CD4-positive, CD25-positive, alpha-beta regulatory T cell (primary cell): ENCODE measurements at places on chromosomes 16 and 17. TPM values are rescaled to one million over a fixed set of nuclear protein-coding genes. Genes with fewer than 3 reads are reported as not detected.
A peak's percentile ranks its signal among the peaks of the same experiment; 100 is the strongest.

Gene GLOD4
- 65.0 TPM for total RNA-seq

Gene CDRT15
- total RNA-seq, result not detected

Gene ATP1B2
- total RNA-seq, result not detected

DNA sequence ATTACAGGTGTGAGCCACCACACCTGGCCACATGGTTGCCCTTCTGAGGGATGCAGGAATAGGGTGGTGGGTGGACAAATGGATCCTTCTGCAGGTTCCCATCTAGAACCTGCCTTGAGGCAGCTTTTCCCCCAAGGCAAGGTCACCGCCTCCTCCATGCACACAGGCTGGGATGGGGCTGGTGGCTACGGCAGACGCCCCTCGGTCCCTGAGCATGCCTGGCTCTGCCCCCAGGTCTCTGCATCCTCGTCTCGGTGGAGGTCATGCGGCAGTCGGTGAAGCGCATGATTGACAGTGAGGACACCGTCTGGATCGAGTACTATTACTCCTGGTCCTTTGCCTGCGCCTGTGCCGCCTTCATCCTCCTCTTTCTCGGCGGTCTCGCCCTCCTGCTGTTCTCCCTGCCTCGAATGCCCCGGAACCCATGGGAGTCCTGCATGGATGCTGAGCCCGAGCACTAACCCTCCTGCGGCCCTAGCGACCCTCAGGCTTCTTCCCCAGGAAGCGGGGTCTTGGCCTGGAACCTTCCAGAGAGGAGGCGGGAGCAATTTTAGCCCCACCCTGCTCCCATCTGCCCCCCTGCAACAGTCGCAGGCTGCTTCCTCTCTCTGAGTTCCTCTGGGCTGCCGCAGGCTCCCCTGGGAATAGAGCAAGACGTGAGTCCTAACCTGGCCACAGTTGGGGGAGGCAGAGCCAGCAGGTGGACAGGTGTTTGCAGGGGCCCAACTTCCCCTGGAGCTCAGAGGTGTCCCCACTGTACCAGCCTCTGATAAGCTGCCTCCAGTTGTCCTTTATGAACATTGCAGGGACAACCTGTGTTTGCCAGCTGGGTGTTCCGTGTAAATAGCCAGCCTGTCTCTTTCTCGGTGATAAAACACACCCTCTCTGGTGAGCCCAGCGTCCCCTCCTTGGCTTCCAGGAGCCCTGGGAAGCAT is 11.7 kb downstream of the CACNG1 start:
- no peaks in the 10 kb centered on the region for H3K27me3 ChIP-seq
- H3K4me3 ChIP-seq, result no peak overlapping the region
- no peak overlapping the region for H3K27ac ChIP-seq
- no peaks in the 10 kb centered on the region for H3K36me3 ChIP-seq

GRCh38 chr17:29070781-29071180 is 27.8 kb downstream of the PIPOX start:
- H3K4me1 ChIP-seq, result no peaks in the 10 kb centered on the region
- no peak overlapping the region for H3K27ac ChIP-seq
- H3K27me3 ChIP-seq, result no peaks in the 10 kb centered on the region

DNA sequence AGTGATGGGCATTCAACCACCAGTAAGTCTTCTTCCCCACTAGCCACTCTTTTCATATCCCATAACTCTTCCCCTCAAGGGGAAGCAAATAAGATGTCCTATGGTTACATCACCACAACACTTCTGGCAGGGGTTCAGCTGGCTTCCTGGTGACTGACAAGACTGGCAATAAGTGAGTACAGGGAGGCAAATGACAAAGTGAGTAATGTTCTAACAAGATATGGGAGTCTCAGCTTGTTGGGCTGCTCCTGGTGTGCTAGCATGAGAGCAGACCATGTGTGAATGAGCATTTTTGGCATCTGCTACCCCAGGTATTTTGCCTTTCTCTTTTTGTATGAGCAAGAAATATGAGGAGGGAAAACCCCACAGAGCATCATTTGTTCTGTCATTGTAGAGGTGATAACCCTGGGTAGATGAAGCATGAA is 9.9 kb downstream of the TMIGD1 start:
- no peak overlapping the region for H3K27ac ChIP-seq
- peaks cover 5% of the 10 kb centered on the region for H3K4me1 ChIP-seq
- DNase-seq, result no peak
- peaks cover 2% of the 10 kb centered on the region for H3K27me3 ChIP-seq
- H3K36me3 ChIP-seq, result no peaks in the 10 kb centered on the region

GRCh38 chr17:75032720-75033280 is 14.0 kb downstream of the ATP5PD start:
- peaks cover 48% of the 10 kb centered on the region for H3K4me1 ChIP-seq
- H3K27ac ChIP-seq, result peak overlapping the region; percentile 53
- DNase-seq, result no peak
- no peaks in the 10 kb centered on the region for H3K27me3 ChIP-seq

- H3K4me1 ChIP-seq, result peaks cover 71% of the 10 kb centered on the region
- peak overlapping the region; percentile 88 for H3K4me3 ChIP-seq
- peak; percentile 22 for DNase-seq
- no peaks in the 10 kb centered on the region for H3K27me3 ChIP-seq
- H3K36me3 ChIP-seq, result peaks cover 31% of the 10 kb centered on the region
Observed at GRCh38 chr17:80265205-80266068, 4.8 kb downstream of the RNF213 start.

- H3K27ac ChIP-seq, result no peak overlapping the region
- no peak overlapping the region for H3K4me3 ChIP-seq
- H3K4me1 ChIP-seq, result no peaks in the 10 kb centered on the region
- DNase-seq, result no peak
- no peaks in the 10 kb centered on the region for H3K27me3 ChIP-seq
Observed at GRCh38 chr16:12147681-12148080, 171.1 kb downstream of the SNX29 start.

- no peak for DNase-seq
- no peaks in the 10 kb centered on the region for H3K4me1 ChIP-seq
- no peak overlapping the region for H3K4me3 ChIP-seq
- H3K27me3 ChIP-seq, result no peaks in the 10 kb centered on the region
- no peak overlapping the region for H3K27ac ChIP-seq
- peaks cover 23% of the 10 kb centered on the region for H3K36me3 ChIP-seq
Observed at GRCh38 chr16:15708096-15708495, 58.1 kb downstream of the NDE1 start.

GRCh38 chr17:78895322-78895721 is 7.7 kb downstream of the CEP295NL start:
- peaks cover 8% of the 10 kb centered on the region for H3K4me1 ChIP-seq
- DNase-seq, result no peak
- H3K4me3 ChIP-seq, result no peak overlapping the region
- no peaks in the 10 kb centered on the region for H3K36me3 ChIP-seq
- no peak overlapping the region for H3K27ac ChIP-seq
- H3K27me3 ChIP-seq, result no peaks in the 10 kb centered on the region

DNA sequence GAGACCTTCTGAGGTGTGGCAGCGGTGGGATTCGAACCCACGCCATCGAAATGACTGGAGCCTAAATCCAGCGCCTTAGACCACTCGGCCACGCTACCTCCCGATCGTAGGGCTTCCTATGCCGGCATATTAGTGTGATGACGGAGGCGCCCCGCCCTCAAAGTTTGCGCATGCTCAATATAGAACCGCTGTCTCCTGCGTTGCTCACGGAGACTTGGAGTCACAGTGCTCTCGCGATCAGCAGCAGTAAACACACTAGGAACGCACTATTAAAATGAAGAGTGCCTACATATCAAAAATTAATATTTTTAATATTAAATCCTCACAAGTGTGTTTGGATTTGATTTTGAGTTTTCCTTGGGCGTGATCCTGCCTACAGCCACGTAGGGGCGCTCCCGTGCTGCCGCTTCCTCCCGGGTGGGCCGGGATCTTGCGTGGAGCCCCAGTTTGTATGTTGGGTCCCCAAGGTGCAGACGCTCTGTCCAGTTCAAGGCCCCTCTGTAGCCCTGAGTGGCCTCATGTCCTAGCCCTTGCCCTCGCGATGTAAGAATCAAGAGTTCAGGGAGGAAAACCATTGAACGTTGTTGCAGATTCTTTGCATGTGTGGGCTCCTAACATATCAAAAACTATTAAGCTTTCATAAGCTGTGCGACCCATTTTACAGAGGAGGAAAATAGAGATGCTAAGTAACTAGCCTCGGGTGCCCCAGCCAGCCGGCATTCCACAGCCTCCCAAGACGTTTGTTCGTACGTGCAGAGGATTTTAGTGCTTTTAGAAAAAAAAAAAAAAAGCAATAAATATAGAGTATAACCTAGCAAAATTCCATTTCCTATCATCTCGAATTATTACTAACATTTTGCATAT is 10.2 kb upstream of the EEF2K start:
- peaks cover 33% of the 10 kb centered on the region for H3K4me1 ChIP-seq
- no peaks in the 10 kb centered on the region for H3K36me3 ChIP-seq
- peak overlapping the region; percentile 85 for H3K27ac ChIP-seq
- H3K4me3 ChIP-seq, result peak overlapping the region; percentile 89

- DNase-seq, result no peak
- peak overlapping the region; percentile 99 for H3K27ac ChIP-seq
- H3K4me1 ChIP-seq, result peaks cover 66% of the 10 kb centered on the region
- H3K36me3 ChIP-seq, result no peaks in the 10 kb centered on the region
- no peaks in the 10 kb centered on the region for H3K27me3 ChIP-seq
Observed at GRCh38 chr17:64024781-64025731, 4.6 kb upstream of the ICAM2 start.

DNA sequence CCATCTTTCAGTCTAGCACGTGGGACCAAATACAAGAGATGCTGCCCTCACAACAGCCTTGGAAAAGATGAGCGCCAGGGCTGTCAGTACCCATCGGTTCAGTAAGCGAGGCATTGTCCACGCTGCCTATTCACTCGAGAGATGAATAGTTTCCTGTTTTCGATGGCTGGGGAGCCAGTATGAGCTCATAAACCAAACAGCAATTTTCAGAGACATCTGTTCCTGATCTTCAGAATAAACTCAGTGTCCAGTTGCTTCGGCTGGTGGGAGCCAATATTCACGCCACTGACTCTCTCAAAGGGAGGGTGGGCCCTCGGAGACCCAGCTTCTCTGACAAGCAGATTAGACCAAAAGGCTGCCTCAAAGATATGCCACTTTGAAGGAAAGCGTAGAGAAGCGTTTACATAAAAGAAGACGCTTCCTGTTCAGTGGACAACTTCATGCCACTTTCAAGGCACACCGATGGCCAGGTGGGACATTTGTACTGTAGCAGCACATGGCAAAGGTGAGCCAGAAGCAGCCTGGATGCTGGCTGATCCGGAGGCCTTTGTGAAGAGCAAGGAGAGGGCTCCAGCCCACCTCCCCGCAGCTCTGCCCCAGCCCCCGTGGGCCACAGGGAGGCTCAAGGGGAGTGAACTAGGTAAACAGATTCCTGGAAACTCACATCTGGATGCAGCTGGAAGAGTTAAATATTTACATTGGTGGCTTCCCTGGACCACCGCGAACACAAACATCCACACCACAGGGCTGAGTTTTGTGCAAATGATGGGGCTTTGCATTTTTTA is 6.0 kb downstream of the TIMM22 start:
- peaks cover 60% of the 10 kb centered on the region for H3K36me3 ChIP-seq
- H3K4me1 ChIP-seq, result peaks cover 11% of the 10 kb centered on the region
- no peak overlapping the region for H3K4me3 ChIP-seq
- no peak overlapping the region for H3K27ac ChIP-seq
- DNase-seq, result no peak

DNA sequence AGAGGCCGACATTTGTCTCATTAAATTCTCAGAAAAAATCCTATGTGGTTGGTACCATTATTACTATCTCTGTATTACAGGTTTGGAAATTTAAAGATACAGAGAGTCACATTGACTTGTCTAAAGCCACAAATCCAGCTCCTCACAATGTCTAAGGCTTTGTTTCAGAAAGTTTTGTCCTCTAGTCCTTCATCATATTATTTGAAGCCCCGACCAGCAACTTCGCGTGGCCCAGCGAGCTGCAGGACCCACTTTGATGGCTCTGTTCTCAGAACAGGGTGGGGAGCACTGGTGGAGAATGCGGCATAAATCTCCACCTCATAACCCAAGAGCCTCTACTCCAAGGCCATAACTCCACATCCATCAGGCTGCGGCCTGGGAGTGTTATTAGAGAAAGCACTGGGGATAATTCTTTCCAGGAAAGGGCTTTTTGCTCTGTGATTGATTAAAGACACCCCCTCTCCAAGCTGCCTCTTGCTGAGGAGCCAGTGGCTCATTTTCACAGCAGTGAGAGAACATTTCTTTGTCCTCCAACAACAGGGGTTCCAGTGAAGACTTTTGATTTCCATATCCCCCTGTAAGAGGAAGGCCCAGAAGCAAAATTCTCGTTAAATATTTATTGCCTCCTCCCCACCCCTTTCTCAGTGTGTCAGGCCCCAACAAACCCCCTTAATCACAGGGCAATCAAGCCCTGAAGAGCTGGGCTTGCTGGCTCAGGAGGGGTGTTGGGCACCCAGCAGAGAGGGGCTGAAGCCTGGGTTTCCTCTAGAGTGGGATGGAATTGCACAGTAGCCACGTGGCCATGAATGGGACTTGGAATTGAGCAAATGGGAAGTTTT is 113.7 kb upstream of the CDH11 start:
- no peak overlapping the region for H3K27ac ChIP-seq
- no peaks in the 10 kb centered on the region for H3K4me1 ChIP-seq
- no peak overlapping the region for H3K4me3 ChIP-seq
- DNase-seq, result no peak

- no peaks in the 10 kb centered on the region for H3K4me1 ChIP-seq
- H3K27ac ChIP-seq, result no peak overlapping the region
- no peak overlapping the region for H3K4me3 ChIP-seq
- no peaks in the 10 kb centered on the region for H3K27me3 ChIP-seq
Observed at GRCh38 chr16:51237207-51237606, 86.1 kb upstream of the SALL1 start.

DNA sequence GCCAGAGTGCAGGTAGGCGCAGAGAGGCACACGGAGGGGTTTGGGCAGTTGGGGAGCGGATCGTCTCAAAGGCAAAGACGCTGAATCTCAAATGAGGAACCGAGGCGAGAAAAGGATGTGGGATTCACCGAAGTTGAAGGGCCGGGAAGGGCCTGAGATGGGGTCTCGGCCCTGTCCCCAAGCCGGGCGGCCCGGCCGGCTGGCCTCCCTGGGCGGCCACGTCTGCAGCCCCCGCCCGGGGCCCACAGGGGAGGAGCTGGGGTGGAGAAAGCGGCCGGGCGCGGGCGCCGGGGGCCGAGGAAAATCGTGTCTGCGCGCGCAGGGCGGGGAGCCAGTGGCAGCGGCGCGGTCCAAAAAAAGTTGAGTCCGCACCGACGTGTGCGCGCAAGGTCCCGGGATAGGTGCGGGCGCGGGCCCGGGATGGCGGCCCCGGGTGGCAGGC is 458 bp downstream of the SLC12A4 start:
- H3K36me3 ChIP-seq, result peaks cover 2% of the 10 kb centered on the region
- H3K4me3 ChIP-seq, result peak overlapping the region; percentile 72
- H3K27ac ChIP-seq, result peak overlapping the region; percentile 51
- H3K4me1 ChIP-seq, result peaks cover 24% of the 10 kb centered on the region
- no peak for DNase-seq
